Glutamatergic neuron (in vitro differentiated cells): ENCODE measurements at places on chromosomes 6 and 20.

GRCh38 chr6:40962241-40962640 lies 76.8 kb downstream of the UNC5CL start:
- no peak for DNase-seq

DNA sequence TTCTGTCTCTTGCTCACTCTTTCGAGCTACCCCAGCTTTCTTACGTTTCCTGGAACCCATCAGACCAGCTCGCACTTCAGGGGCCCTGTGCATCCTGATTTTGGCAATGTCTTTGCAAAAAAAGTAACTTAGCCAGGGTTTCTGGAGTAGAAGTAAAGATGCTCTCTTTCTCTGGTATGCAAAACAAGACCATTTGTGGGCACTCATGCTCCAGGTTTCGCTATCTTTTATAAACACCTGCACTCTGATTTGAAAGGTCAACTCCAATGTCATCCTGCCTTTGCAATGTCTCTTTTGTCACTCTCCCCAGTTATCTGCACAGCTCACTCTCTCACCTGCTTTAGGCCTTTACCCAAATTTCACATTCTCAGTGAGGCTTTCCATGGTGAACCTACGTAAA lies 869.1 kb downstream of the QKI start:
- no peak for DNase-seq

- no peak for DNase-seq
Observed at GRCh38 chr6:137775227-137775626, 91.8 kb upstream of the TNFAIP3 start.

DNA sequence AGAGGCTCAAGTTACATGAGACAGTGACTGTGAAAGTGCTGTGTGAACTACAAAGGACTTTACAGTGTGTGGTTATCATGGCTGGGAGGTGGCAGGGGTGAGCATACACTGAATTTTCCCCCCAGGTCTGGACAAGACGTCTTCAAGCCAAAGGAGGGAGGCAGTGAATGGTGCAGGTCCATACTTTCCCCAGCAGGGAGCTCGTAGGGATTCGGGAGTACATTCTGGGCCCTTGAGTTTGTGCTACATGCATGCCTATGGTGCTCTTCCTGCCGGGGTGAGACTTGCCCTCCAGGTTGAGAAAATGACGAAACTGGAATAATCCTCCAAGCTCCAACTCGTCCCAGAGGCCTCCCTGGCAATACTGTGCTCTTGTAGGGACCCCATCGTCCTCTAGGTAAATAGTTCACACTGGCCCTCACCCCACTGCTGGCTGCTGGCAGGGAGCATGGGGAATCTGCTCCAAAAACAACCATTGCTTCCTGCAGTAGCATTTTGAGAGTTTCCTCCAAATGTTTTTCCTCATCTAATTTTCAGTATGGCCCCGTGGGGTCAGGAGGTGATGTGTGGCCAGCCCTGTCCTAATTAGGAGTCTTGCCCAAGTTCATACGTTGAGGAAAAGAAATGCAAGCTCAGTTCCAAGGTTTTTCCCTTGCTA lies 57.6 kb downstream of the ZNF831 start:
- DNase-seq: no peak

DNA sequence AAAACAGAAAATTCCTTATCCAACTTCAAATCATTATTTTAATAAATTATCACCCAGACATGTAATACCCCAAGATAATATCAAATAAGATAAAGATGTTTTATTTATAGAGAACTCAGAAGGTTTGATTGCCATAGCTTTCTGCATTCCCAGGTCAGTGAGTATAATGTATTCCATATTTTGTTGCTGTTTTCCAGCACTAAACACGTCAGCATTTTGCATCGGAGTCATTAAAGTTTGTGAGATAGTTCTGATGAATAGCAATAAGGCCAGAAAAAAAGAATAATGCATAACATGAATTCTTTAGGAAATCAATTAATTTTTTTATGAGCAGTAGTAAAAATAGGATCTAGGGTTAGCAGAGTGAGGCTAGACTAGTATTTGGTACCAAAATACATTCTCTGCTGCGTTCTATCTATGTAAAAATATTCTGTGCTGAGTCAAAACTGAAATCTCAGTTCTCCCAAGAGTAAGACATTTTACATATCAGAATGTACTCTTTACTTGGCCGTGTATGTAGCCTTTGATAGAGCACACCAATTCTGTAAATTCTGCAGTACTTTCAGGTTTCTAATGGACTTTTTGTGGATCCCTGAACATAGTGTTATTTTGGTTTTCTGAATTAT lies 269.9 kb upstream of the AGPAT4 start:
- no peak for DNase-seq

DNA sequence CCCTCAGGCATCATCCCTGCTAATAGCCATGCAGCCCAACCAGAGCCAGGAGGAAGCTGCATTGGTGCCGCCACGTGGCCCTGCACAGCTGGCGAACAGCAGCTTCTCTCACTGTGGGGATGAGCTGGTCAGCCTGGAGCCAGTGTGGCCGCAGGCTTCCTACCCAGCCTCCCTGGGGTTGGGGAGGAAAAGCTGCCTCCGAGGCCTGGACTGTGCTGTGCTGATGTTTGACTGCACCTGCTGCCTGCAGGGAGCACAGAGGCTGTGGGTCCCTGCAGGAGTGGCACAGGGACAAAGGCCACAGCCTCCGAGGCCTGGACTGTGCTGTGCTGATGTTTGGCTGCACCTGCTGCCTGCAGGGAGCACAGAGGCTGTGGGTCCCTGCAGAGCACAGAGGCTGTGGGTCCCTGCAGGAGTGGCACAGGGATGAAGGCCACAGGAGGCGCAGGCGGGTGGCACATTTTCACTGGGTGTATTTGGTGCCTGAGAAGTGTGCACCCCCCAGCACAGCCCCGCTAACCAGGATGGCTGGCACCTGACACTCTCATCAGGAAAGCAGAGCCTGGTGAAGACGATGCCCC lies 83.9 kb downstream of the DLL1 start:
- DNase-seq: no peak

DNA sequence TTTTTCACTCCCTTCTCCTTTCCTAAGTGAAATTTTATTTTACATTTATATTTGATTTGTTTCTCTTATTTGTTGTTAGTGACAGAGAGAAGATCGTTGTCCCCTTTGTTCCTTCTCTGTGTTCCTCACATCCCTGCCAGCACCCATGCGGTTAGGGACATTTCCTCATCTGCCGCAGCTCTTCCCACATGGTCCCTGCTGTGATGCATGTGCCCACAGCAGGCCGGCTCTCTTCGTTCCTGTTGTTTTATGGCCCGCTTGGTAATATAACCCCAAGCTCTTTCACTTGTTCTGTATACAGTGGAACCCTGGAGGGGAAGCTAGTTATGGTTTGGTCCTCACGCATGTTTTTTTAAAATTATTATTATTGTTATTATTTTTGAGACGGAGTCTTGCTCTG lies 23.6 kb downstream of the DTD1 start:
- DNase-seq: no peak

- DNase-seq: no peak
Observed at GRCh38 chr6:135215160-135215559, 34.1 kb downstream of the MYB start.

GRCh38 chr6:4924661-4925271 lies 79.1 kb downstream of the RPP40 start:
- no peak for DNase-seq

GRCh38 chr6:68572525-68572924 lies 62.6 kb upstream of the ADGRB3 start:
- peak; percentile 40 for DNase-seq

DNA sequence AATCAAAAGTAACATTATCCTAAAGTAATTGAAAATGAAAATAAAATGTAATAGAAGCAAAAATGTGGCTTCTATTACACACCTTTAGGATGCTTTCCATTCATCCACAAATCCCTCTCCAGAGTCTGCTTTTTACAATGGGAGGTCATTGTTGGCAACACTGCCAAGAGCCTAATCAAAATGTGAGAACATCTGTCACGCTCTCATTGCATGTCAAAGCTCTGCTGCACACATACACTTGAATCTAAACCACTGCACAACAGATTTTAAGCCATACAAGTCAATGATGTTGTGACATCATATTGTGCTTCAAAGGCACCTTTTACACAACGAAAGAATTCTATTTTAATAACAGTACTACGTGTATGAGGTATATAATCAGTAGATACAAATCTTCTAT lies 82.1 kb downstream of the PREP start:
- no peak for DNase-seq

DNA sequence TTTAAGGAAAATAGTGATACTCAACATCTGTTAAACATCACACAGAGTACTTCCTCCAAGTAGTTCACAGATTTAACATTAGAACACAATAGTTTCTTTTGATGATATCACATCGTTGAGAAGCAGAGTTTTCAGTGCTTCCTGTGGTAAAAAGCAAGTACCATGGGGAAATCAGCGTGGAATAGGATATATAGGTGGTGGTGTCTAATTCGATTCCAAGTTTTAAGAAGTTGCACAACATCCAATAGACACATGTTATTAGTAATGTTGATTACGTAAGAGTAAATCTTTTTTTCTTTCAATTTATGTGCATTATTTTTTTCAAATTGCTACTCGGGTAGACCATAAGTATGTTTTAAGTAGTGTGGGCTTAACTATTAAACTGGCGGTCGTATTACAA lies 360.7 kb downstream of the NKAIN2 start:
- DNase-seq: no peak

DNA sequence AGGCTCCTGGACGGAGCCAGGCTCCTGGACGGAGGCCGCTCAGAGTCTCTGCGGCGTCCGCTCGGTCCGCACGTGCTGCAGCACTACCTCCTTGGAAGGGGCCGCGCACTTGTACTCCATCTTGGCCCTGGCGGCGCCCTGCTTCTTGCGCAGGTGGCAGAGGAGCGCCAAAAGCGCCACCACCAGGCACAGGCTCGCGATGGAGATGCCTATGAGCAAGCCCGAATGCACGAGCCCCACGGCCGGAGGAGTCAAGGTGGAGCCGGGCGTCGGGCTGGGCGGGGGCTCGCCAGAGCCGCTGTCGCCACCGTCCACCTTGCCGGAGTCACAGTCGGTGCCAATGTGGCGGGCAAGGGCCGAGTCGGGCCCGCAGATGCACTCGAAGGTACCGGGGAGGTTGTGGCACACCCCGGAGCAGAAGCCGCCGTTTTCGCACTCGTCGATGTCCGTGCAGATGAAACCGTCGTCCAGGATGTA lies 1.7 kb downstream of the THBD start:
- no peak for DNase-seq
